ENCODE measurements at places on chromosomes 3 and 15.

- no peak for DNase-seq
Measured at GRCh38 chr3:174907628-174908407, 48.7 kb downstream of the NAALADL2 start.

- peak; percentile 32 for DNase-seq
Measured at GRCh38 chr15:60076582-60077276, 72.6 kb downstream of the FOXB1 start.

DNA sequence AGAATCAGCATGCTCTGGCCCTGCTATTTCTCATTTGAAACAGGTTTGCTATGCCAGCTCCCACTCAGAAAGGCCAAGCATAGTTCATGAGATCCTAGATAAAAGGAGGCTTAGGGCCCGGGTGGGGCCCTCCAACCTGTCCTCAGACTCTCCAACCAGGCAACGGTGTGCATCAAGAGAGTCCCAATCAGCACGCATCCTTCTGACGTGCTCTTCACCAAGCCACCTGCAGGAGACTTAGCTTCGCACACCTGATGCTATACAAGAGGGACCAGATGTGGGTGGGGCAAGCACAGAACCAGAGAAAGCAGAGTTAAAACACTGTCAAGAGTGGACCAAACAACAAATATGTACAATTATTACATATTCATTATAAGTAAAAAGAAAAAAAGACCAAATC lies 17.3 kb downstream of the STIMATE start:
- DNase-seq: no peak

- DNase-seq: peak; percentile 56
Measured at GRCh38 chr3:99895703-99896441, 78.2 kb downstream of the CMSS1 start.
